Mucosa of descending colon (tissue), 3 donors: ENCODE measurements at places on chromosomes 12 and 14. TPM values are rescaled to one million over a fixed set of nuclear protein-coding genes. Genes with fewer than 3 reads are reported as not detected.

DNA sequence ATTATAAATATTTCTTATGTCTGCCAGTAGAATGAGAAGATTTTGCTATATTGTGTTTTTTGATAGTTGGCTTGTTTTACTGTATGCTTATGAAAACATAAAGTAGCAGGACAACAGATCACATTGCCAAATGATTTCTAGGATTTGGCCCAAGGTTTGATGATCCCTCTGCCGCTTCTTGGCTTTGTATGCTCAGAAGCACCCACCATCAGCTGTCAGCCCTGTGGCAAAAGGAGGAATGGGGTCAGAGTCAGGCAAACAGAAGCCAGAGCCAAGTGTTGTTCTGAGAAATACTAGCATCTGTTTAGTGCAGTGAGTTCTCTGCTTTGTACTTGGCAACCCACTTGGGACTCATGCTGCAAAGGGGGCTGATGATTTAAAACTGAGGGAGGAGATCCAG, 152.2 kb downstream of the PDE3A start:
- no peak for DNase-seq

- DNase-seq: no peak
These were observed 119.7 kb downstream of the SLC25A47 start for GRCh38 chr14:100442498-100443490.

DNA sequence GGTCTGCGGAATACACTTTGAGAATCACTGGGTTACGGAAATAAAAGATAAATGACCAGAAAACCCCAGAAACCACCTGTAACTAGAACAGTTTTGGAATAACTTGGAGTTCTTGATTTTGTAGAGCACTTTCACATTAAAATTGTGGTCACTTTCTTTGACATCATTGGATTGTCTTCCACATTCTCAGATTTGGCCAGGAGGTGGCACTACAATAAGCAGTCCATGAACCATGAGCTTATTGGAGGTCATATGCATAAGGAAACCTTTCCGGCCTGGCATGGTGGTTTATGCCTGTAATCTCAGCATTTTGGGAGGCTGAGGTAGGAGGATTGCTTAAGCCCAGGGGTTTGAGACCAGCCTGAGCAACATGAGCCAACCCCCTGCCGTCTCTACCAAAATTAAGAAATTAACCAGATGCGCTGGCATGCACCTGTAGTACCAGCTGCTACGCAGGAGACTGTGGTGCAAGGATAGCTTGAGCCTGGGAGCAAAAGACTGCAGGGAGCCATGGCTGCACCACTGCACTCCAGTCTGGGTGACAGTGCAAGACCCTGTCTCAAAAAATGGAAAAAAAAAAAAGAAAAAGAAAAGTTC, 107.7 kb upstream of the CAND1 start:
- DNase-seq: peak; percentile 63

DNA sequence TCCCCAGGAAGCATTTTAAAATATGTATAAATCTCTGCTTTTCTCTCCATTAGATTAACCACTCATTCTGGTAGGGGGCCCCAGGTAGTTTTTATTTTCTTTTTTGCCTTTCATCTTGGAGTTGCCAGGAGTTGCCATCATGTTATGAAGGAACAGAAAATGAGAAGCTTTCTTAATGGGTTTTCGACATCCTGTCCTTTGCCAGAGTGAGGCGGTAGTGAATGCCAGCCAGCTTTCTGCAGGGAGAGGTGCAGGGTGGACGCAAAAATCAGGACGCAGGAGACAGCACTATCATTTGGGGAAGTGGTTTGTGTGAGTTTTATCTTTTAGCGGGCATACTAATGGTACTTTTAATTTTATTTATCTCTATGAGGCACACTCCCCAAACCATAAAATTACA, 1.7 kb downstream of the RASSF8 start:
- no peak for DNase-seq

DNA sequence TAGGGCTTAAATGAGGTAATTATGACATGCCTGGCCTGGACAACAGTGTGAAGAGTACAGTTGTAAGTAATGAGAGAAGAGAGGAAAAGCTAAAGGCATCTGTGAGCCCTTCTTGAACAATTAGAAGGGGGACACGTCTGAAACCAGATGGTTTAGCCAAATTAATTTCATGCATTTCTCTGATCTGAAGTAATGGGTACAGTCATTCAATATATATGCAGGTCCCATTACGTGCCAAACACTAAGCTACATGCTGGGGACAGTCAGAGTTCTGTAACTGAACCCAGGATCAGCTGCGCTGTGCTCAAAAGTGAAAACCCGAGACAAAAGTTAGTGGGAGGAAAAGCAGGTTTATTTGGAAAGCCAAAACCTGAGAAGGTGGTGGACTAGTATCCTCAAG, 207.2 kb upstream of the TMTC1 start:
- DNase-seq: no peak

GRCh38 chr14:104433401-104434213, 146.0 kb upstream of the C14orf180 start:
- no peak for DNase-seq

- DNase-seq: no peak
These were observed 2.6 kb downstream of the CRY1 start for GRCh38 chr12:107090711-107091110.

PDZRN4 gene
- 2.0 TPM for total RNA-seq

SDR9C7 gene
- total RNA-seq: not detected

LPAR5 gene
- 12.0 TPM for total RNA-seq
